ENCODE measurements at places on chromosomes 7 and 10. TPM values are rescaled to one million over a fixed set of nuclear protein-coding genes. Genes with fewer than 3 reads are reported as not detected.

The TUBAL3 gene
- not detected for total RNA-seq

The NPTX2 gene
- not detected for total RNA-seq

The GJD4 gene
- total RNA-seq, result not detected

The ITPRID1 gene
- total RNA-seq, result not detected

The TFEC gene
- total RNA-seq, result 1.1 TPM

The FAM241B gene
- 1.3 TPM for total RNA-seq

The CHPF2 gene
- total RNA-seq, result 51.6 TPM

The WEE2 gene
- 0.68 TPM for total RNA-seq

The GIMAP7 gene
- total RNA-seq, result 66.3 TPM

The FKBP6 gene
- not detected for total RNA-seq

The SPDYE3 gene
- total RNA-seq, result not detected

The ZNF736 gene
- 26.6 TPM for total RNA-seq

The PDE6C gene
- total RNA-seq, result not detected

The SH2D4B gene
- 0.30 TPM for total RNA-seq

The PIP gene
- not detected for total RNA-seq

The TCAF2 gene
- 8.7 TPM for total RNA-seq

The SLC16A9 gene
- not detected for total RNA-seq

The CLCN1 gene
- 0.19 TPM for total RNA-seq

The IL2RA gene
- total RNA-seq, result 3.4 TPM

The FAM13C gene
- not detected for total RNA-seq

The TMEM273 gene
- total RNA-seq, result 46.3 TPM

The COX19 gene
- 38.3 TPM for total RNA-seq

The ADIRF gene
- not detected for total RNA-seq

The NPC1L1 gene
- total RNA-seq, result not detected

The WDFY4 gene
- 1.7 TPM for total RNA-seq

The POU6F2 gene
- total RNA-seq, result not detected

The TMEM236 gene
- 0.16 TPM for total RNA-seq

The MALSU1 gene
- total RNA-seq, result 31.8 TPM

The RASSF4 gene
- total RNA-seq, result 116 TPM

The ARMC3 gene
- total RNA-seq, result not detected

The SYNPO2L gene
- total RNA-seq, result not detected

The AGMO gene
- not detected for total RNA-seq

The SYCE1 gene
- total RNA-seq, result not detected

The ADAM12 gene
- total RNA-seq, result 1.8 TPM

The COPS6 gene
- total RNA-seq, result 79.0 TPM

The STEAP1B gene
- total RNA-seq, result 0.31 TPM

The SLC26A4 gene
- not detected for total RNA-seq

The SNX8 gene
- 8.3 TPM for total RNA-seq

The HHEX gene
- total RNA-seq, result 24.0 TPM
